ENCODE measurements at places on chromosomes 2 and 18.

DNA sequence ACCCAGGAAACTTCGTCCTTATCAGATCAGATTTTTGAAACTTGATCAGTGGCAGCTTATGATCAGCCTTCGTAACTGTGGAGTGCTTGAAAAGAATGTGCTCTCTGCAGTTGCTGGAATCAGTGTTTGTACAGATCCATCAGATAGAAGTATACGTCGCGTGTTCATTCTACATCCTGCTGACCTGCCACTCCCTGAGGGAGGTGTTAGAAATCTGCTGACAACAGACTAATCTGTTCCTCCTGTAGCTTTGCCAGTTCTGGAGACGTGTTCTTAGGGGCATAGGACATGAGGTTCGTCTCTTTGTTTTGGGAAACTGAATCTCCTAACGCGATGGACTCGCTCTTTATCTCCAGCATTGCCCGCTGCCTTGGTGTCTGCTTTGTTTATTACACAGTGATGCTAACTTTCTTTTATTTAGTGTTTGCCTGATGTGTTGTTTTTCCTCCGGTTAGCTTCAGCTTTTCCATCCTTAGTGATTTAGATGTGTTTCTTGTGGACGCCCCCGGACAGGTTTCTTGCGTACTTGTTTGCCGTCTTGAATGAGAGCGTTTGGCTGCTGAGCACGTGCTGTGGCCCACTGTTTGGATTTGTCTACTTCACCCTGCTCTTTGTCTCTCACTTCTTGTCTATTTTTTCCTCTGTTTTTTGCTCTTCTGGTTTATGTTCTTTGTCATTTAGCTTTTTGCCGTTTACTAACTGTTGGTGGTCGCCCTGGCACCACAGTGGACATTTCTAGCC lies 17.4 kb upstream of the GAL3ST2 start:
- DNase-seq, result no peak

DNA sequence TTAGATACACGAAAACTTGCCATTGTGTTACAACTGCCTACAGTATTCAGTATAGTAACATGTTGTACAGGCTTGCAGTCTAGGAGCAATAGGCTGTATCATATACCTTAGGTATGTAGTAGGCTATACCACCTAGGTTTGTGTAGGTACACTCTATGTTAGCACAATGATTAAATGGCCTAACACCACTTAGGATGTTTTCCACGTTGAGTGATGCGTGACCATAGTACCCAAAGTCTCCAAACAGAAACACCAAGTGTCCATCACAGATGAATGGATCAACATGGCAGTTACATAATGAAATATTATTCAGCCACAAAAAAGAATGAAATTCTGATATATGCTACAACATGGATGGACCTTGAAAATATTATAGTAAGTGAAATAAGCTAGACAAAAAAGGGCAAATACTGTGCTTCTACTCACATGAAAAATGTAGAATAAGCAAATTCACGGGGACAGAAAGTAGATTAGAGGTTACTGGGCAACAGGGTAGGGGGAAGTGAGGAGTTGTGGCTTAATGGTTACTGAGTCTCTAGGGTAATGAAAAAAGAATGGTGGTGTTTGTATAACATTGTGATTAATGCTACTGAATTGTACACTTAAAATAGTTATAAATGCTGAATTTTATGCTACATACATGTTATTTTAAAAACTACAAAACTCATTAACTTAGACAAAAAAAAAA lies 62.6 kb downstream of the TMEM131 start:
- peak; percentile 74 for DNase-seq

GRCh38 chr2:20635113-20635510 lies 15.8 kb downstream of the HS1BP3 start:
- no peak for DNase-seq

- DNase-seq, result no peak
These were observed 346.7 kb upstream of the LRATD1 start for GRCh38 chr2:14285812-14286211.

DNA sequence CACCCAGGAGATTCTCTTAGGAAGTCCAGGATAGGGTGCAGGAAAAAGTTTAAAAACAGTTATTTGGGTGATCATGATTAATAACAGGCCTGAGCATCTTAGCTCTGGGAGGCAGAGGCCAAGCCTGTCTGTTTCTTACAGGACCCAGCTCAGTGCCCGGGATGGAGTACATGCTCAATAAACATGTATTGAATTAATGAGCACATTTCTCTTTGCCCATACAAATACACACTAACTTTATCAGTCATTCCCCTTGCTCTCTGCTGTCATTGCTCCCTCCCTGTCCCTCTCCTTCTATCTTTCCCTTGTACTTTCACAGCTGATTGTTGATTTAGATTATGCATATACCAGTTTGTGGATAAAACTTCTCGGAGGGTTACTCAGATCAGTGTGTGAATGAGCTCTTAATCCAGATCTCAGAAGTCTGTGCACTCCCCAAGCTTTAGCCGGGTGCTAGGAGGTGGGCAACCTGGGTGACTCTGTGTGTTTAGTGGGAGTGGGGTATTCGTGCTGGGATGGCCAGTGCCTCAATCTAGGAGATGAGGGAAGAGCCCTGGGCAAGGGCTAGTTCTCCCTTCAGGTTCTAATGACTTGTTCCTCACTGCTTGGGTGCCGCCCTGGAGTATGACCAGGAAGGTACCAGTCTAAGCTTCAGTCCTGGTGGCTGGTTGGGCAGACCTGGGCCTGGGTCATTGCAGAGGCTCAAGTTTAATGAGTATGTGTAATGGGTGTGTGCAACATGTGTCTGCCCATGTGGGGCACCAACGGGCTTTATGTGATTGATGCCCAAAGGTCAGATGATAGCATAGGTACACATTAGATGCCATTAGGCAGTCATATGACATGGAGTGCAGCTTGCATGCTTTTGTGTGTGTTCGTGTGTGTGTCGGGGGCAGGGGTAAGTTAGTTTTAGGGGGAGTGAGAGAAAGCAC lies 10.6 kb downstream of the EMX1 start:
- DNase-seq, result no peak

DNA sequence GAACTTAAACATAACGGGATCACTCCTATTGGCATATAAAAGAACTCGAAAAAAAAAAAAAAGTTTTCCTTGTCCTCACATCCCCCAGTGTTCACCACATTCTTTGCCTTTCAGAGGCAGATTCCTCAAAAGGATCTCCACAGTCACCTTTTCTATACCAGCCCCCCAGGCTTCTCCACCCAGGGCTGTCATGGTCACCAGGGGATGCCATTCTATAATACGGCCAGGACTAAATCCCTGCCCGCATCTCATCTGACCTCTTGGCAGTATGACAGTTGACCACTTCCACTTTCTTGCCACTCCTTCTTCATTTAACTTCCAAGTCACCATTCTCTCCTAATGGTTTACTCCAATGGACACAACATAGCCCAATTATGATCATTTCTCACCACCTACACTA lies 29.3 kb downstream of the SOS1 start:
- peak; percentile 73 for DNase-seq

DNA sequence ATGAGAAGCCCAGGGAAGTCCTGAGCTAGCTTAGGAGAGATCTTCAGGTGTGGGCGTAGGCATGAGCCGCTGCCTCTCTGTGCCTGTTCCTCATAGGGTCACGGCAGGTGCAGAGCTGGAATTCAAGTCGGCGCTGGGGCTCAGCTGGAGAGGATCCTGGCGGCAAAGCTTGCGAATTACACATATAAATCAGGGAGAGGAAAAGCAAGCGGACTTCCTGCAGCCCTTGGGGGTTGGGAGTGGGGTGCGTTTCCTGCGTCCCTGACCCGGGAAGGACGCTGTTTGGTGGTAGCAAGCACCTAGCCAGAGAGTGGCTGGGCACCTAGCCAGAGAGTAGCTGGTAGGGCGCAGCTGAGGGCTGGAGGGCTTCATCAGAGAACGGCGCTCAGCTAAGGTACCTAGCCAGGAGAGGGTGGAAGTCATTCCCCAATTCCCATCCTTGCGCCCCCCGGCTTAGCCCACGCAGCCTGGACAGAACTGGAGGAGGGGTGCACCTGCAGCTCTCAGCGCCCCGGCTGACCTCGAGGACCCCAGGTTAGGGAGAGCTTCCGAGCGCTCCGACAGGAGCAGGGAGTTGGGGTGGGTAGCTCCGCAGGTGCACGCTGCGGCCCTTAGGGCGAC lies 459 bp upstream of the EFR3B start:
- DNase-seq, result no peak

All from MV-4-11 (cell line).